RKO (cell line): ENCODE measurements at places on chromosomes 6 and 20.
A peak's percentile ranks its signal among the peaks of the same experiment; 100 is the strongest.

GRCh38 chr6:100116411-100117194 is 122.6 kb upstream of the MCHR2 start:
- peak; percentile 79 for DNase-seq

- no peak for DNase-seq
These were observed 271.2 kb upstream of the PRDM1 start for GRCh38 chr6:105814745-105815536.

DNA sequence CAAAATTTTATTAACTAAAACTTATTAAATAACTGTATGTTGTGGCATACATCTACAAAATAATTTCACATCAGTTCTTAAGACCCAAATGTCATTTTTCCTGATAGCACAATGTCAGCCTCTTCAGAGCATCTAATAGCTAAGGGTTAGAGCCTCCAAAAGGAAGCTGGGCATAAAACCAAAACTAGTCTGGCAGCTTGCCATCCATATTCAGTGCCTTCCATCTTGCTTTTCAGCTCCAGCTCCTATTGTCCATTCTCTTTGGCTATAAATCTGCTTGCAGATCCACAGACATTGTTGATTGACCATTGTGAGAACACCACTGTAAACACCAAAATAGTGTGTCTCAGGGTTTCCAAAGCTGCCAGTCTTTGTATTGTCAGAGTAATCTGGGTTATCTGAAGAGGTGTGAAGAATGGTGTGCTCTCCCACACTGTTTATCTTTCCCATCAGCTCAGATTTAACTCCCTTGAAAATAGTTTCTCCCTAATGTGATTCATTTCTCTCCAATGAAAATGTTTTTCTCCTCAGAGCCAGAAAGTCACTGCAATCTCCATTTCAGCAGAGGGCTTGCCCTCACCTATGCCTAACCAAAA is 154.8 kb upstream of the KCNQ5 start:
- no peak for DNase-seq

DNA sequence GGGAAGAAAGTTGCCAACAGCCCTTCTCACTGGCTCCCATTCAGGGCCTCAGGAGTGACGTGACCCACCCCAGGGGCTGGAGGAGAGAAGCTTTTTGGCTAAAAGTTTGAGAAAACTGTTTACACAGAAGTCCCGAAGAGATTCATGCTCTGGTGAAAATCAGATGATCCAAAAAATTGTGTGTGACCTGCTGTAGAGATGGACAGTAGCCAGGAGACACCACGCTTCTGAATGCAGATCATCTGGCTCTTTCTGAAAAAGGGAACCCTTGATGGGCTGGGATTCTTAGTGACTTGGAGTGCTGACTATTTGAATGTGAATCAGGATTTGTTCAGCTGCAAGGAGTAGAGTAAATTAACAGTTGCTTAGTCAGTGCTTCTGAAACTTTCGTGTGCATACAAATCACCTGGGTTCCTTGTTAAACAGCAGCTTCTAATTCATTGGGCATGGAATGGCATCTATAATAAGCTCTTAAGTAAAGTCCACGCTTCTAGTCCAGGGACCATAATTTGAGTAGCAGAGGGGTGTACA is 265.1 kb downstream of the PREX1 start:
- no peak for DNase-seq

- DNase-seq, result peak; percentile 6
These were observed 36.9 kb downstream of the UTRN start for GRCh38 chr6:144321839-144322591.

GRCh38 chr6:70686548-70687133 is 19.0 kb downstream of the SMAP1 start:
- peak; percentile 68 for DNase-seq

GRCh38 chr20:47003223-47003622 is 108.6 kb downstream of the EYA2 start:
- DNase-seq, result no peak

- DNase-seq, result peak; percentile 82
These were observed 35.0 kb upstream of the DSN1 start for GRCh38 chr20:36808317-36809257.

GRCh38 chr6:123655521-123656306 is 19.0 kb upstream of the TRDN start:
- no peak for DNase-seq

GRCh38 chr20:33337531-33338165 is 54.6 kb downstream of the BPIFB1 start:
- no peak for DNase-seq

GRCh38 chr6:150065083-150065482 is 3.8 kb downstream of the ULBP3 start:
- DNase-seq, result no peak

- DNase-seq, result no peak
These were observed 33.1 kb upstream of the UBR2 start for GRCh38 chr6:42530751-42531150.

- DNase-seq, result peak; percentile 43
These were observed 24.6 kb downstream of the RIMS4 start for GRCh38 chr20:44785768-44786167.

DNA sequence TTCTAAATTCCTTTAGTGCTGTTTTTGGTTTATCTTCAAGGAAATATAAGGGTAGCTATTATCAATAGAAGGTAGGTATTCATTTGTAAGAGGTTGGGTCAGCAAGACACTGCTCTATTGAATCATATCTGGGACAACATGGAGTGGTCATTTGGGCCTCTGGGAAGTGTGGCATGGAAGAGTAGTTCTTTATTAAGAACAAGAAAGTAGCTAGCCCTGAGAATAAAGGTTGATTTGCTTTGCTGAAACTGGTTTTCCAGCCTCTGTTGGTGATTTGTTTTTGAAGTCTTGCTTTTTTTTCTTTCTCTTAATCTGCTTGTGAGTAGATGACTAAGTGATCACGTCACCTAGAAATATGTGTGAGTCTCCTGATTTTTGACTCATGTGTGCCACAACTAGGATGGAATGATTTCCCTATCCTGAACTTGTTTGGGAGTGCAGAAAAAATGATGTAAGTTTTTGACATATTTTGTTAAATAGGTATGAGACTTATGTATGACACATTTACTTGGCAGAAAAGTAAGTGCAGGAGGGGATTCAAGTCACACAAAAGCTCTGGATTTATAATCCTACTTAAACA is 381.8 kb downstream of the CENPW start:
- DNase-seq, result peak; percentile 98

DNA sequence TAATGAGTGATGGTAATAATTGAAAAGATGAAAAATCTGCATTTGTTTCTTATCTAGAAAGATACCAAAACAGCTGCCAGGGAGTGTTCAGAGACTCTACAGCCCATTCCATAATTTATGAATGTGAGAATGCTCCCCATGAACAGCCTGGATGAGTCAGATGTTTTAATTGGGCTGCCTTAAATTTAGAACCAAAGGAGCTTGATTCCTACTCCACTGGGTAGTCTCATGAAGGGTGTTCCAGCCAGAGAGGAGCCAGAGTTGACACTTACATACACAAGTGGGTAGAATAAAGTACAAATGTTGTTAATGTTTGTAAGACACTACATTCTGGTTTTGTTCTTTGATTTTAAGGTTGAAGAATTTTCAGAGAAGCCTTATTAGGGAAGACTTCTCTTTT is 158.7 kb upstream of the PRND start:
- DNase-seq, result no peak

GRCh38 chr6:117956386-117956785 is 49.3 kb downstream of the SLC35F1 start:
- DNase-seq, result peak; percentile 21

DNA sequence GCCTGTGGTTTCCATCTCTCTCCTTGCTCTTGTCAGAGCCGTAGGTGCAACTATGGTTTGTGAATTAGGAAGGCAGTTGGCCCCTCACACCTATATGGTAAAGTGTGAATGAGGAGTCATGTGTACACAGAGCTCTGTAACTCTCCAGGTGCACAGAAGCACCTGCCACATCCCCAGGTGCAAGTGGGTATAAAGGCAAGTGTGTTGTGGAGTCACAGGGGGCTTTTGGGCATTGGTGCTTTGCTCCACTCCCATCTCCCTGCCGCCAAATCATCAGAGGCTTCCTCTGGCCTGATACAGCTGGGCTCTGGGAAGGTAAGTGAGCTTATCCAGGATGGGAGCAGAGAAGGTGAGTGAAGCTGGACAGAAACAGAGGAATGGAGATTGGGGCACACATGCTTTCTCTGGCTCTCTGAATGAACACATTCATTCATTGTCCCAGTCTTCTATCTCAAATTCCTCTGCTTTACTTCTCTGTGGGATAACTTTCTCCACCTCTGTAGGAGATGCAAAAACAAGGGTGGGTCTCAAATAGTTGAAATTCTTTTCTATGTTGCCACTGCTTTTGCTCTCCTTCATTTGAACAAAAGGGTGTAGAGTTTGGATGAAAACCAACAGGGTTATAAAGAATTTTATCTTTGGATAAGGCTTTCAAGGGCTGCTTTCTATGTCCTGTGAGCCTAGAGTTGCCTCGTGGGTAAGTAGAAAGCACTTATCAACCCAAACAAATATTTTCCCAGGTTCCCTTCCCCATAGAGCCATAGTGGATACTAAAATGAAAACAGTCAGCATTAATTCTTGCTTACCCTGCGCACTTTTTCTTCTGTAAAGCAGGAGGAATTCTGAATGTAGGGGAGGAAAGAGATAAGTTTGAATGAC is 45.0 kb upstream of the RIPOR2 start:
- DNase-seq, result no peak

GRCh38 chr6:170007468-170008293 is 256.3 kb downstream of the ERMARD start:
- DNase-seq, result no peak

- DNase-seq, result no peak
These were observed 264.5 kb upstream of the BMP2 start for GRCh38 chr20:6502999-6503398.

GRCh38 chr20:41540918-41541317 is 77.3 kb downstream of the CHD6 start:
- no peak for DNase-seq

DNA sequence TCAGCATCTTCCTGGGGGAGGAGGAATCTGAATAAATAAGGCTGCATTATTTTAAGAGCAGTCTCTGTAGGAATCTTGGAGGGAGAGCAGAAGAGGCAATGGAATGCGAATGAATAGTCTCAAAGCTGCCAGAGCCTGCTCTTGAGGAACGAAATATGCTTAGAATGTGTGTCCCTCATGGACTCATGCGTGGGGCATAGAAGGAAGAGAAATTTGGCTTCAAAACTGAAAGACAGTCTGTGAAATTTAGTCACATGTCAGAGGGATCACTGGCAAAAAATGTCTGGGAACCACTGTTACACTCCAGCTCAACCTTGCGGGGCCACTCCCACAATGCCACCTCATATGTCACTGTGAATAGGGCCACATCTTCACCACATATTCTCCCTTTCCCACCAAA is 95.5 kb downstream of the GJA10 start:
- DNase-seq, result no peak

GRCh38 chr6:165135889-165136288 is 173.5 kb downstream of the C6orf118 start:
- no peak for DNase-seq

DNA sequence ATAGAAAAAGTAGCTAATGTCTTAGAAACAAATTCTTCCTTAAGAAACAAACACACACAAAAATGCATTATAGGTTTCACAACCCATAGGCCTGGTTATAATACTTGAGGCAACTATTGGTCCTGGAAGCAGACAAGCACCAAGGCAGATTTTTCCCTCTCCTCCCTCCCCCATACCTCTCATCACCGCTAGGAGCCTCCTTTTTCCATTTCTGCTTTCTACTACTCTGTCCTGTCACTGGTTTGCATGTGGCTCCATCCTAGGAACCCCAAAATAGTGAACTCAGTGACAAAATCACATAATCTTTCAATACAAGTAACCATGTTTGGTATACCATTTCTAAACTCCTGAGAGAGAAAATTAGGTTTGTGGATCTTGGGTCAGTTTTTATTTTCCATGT is 66.1 kb downstream of the HMGCLL1 start:
- no peak for DNase-seq

- DNase-seq, result no peak
These were observed 28.9 kb downstream of the FUCA2 start for GRCh38 chr6:143482593-143482992.

DNA sequence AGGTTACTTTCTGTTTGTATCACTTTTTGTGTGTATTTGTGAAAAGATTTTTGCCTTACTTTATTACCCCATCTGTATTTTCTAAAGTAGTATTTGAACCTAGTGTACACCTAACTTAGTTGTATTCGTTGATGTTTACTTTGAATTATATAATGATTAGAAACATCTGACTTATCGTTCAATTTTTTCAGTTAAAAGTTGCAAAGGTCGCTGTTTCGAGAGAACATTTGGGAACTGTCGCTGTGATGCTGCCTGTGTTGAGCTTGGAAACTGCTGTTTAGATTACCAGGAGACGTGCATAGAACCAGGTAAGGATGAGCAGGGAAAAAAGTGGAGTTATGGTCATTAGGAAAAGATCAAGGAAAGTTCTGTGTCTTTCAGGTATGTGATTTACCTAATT is 42.0 kb downstream of the ENPP1 start:
- DNase-seq, result no peak

DNA sequence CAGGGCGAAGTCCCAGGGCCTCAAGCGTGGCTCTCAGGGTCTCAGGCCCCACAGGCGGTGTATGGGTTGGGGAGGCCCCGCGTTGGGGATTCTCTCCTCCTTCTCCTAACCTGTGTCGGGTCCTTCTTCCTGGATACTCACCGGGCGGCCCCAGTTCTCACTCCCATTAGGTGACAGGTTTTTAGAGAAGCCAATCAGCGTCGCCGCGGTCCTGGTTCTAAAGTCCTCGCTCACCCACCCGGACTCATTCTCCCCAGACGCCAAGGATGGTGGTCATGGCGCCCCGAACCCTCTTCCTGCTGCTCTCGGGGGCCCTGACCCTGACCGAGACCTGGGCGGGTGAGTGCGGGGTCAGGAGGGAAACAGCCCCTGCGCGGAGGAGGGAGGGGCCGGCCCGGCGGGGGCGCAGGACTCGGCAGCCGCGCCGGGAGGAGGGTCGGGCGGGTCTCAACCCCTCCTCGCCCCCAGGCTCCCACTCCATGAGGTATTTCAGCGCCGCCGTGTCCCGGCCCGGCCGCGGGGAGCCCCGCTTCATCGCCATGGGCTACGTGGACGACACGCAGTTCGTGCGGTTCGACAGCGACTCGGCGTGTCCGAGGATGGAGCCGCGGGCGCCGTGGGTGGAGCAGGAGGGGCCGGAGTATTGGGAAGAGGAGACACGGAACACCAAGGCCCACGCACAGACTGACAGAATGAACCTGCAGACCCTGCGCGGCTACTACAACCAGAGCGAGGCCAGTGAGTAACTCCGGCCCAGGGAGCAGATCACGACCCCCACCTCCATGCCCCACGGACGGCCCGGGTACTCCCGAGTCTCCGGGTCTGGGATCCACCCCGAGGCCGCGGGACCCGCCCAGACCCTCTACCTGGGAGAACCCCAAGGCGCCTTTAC is at the start of gene HLA-G:
TSS of gene HLA-G (plus strand) at position 247 of the 892 bp plus-strand sequence. CDS start at position 267, 20 bp downstream.
- DNase-seq, result no peak
